ENCODE measurements at places on chromosomes 5 and 9.
A peak's percentile ranks its signal among the peaks of the same experiment; 100 is the strongest.

DNA sequence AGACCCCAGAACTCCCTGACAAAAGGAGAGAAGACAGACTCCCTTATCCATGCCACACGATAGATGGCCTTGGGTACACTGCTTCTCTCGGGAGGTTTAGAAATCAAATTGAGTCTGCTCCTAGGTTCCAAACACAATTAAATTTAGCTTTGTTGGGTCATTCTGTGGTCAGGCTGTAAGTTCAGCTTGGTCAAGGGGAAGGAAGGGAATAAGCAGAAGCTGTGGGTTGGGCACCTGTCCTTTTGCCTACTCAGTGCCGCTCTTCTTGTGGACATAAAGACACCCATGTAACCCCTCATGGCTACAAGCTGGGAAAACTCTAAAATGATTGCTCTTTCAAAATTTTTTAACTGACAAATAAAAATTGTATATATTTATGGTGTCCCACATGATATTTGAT, 19.1 kb upstream of the AK3 start:
- no peak for DNase-seq
- no peaks in the 10 kb centered on the region for H3K27me3 ChIP-seq
- H3K36me3 ChIP-seq = no peaks in the 10 kb centered on the region
- H3K4me3 ChIP-seq = no peak overlapping the region
- no peak overlapping the region for H3K27ac ChIP-seq

- H3K27me3 ChIP-seq = no peaks in the 10 kb centered on the region
- no peaks in the 10 kb centered on the region for H3K36me3 ChIP-seq
- no peak overlapping the region for H3K4me3 ChIP-seq
Observed at GRCh38 chr5:78903861-78904260, 81.2 kb downstream of the ARSB start.

DNA sequence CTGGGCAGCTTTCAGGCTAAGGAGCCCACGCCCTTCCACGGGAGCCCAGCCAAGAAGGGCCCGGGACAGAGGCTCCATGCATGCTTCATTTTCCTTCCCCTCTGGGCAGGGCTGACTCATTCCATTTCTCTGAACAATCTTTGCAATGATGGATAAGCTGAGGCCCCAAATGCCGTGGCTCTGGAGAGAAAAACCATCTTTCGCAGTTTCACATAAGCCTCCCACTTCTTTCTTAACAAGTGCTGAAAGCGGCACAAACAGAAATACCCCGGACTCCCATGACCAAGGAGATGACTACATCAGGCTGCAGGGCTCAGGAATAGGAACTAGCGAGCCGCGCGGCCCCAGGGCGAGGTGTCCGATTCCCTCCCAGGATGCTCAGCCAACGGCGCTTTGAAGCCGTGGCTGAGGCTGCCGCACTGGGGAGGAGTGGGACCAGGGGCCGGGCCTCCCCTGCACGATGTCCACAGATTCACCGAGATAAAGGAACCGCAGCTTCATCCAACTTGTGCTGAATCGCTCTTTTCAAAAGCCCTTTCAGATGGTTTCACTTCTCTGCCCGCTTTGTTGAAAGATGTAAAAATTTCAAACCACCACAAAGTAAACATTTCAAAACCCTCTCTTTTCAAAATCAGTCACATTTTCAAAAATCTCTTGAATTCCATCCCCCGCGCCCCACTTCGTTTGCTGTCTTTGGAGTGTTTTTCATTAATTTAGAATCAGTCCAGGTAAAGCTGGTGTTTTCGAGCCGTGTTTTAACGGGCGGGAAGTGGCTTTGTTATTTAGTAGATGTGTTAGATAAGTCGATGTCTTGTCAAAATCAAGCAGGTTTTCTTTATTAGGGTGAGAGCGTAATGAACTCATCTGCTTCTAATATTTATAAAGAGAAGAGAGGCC, 96.5 kb upstream of the LMX1B start:
- H3K27ac ChIP-seq = peak overlapping the region; percentile 79
- H3K4me1 ChIP-seq = peaks cover 37% of the 10 kb centered on the region
- peak overlapping the region; percentile 61 for H3K4me3 ChIP-seq
- peaks cover 66% of the 10 kb centered on the region for H3K27me3 ChIP-seq

DNA sequence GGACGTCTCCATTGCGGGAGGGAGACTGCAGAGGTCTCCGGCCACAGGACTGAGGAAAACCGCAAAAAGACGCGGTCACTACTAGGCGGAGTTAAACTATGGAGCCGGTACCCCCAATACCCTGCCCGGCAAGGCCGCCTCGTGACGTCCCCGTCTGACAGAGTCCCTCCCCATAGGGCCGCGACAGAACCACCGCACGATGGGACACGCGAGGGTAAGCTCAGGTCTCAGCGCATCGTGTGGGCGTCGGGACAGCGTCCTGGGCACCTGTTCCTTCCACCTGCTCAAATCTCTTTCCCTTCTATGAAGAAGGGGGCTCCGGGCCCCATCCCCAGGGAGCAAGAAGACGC, 35.2 kb upstream of the GLDC start:
- peak overlapping the region; percentile 94 for H3K4me3 ChIP-seq
- peaks cover 21% of the 10 kb centered on the region for H3K4me1 ChIP-seq
- DNase-seq = peak; percentile 54

- H3K27me3 ChIP-seq = no peaks in the 10 kb centered on the region
- H3K4me1 ChIP-seq = peaks cover 55% of the 10 kb centered on the region
- no peak overlapping the region for H3K27ac ChIP-seq
- peak overlapping the region; percentile 81 for H3K4me3 ChIP-seq
- peaks cover 5% of the 10 kb centered on the region for H3K36me3 ChIP-seq
- DNase-seq = no peak
Observed at GRCh38 chr5:43010935-43011315, 29.2 kb downstream of the ANXA2R start.

- DNase-seq = no peak
- no peaks in the 10 kb centered on the region for H3K4me1 ChIP-seq
- no peak overlapping the region for H3K4me3 ChIP-seq
- no peaks in the 10 kb centered on the region for H3K27me3 ChIP-seq
- no peak overlapping the region for H3K27ac ChIP-seq
Observed at GRCh38 chr5:84693256-84693655, 308.6 kb upstream of the EDIL3 start.

DNA sequence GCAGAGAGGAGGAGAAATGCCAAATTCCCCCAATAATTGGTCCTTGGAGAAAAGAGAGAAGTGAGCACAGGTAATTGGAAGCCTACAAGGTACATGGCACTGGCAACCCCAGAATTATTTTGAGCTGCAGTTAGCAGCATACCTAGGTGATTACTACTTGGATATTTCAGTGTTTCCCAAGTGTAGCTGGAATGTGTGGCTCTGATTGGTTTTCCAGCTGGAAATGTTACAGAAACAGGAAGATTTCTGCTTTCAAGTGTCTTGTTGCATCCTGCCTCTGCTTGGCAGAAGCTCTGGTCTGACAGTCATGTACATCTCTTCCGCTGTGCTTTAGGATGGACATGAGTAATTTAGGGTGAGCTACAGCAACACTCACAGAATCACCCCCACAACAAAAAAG, 262.1 kb downstream of the ENC1 start:
- H3K27me3 ChIP-seq = peaks cover 12% of the 10 kb centered on the region
- H3K27ac ChIP-seq = no peak overlapping the region
- H3K4me3 ChIP-seq = no peak overlapping the region
- no peaks in the 10 kb centered on the region for H3K36me3 ChIP-seq

DNA sequence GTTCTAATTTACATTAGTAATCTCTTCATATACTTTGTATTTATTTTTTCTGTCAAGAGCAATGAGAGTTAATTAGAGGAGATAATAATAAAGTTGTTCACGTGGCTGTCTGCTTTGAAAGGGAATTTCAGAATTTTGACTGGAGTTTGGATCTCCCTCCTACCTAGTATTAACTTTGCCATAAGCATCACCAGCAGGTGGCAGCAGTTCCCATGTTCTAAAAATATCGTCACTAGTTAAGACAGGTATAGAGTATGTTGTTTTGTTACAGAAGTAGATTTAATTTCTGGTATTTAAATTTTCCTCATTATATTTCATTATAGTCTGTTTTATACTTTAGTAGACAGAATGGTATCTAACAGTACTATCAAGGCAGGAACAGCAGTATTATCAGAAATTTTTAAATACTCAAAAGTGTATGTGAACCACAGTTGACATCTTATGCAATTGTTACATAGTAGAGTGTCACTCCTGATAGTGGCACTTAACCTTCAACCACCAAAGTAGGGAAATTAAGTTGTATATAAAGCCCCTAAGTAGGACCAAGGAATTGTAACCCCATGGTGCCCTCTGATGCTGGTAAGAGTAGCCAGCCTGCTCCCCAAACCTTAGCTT, 20.4 kb downstream of the GNPDA1 start:
- H3K27ac ChIP-seq = no peak overlapping the region
- DNase-seq = peak; percentile 53
- peaks cover 18% of the 10 kb centered on the region for H3K4me1 ChIP-seq
- H3K27me3 ChIP-seq = no peaks in the 10 kb centered on the region
- no peak overlapping the region for H3K4me3 ChIP-seq
- H3K36me3 ChIP-seq = peaks cover 25% of the 10 kb centered on the region

DNA sequence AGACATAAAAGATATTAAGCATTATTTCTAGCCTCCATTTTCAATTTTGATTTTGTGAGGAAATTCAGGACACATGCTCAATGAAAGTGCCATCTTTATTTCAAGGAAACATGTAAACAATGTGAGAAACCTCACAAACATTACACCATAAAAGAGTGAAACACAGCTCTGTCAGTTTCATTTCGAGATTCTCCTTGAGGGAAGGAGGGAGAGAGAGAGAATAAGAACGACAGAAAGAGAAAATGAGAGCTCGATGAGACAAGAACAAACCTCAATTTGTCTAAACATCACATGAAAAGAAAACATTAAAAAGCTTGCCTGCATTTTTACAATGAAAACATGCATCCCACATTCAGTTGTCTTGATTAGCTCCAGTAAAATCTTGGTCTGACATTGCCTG, 553.5 kb upstream of the MEF2C start:
- H3K4me1 ChIP-seq = no peaks in the 10 kb centered on the region
- H3K27ac ChIP-seq = no peak overlapping the region
- no peaks in the 10 kb centered on the region for H3K27me3 ChIP-seq
- H3K4me3 ChIP-seq = no peak overlapping the region
- DNase-seq = no peak
- no peaks in the 10 kb centered on the region for H3K36me3 ChIP-seq

GRCh38 chr5:157874861-157875260, 15.9 kb upstream of the CLINT1 start:
- DNase-seq = no peak
- H3K27me3 ChIP-seq = no peaks in the 10 kb centered on the region
- H3K4me3 ChIP-seq = no peak overlapping the region
- peaks cover 12% of the 10 kb centered on the region for H3K4me1 ChIP-seq

- no peaks in the 10 kb centered on the region for H3K36me3 ChIP-seq
- H3K4me1 ChIP-seq = peaks cover 8% of the 10 kb centered on the region
- no peak overlapping the region for H3K4me3 ChIP-seq
- DNase-seq = no peak
- H3K27ac ChIP-seq = no peak overlapping the region
Observed at GRCh38 chr5:174796711-174797192, 72.4 kb downstream of the MSX2 start.

GRCh38 chr5:180969406-180969805, 19.2 kb upstream of the BTNL3 start:
- no peaks in the 10 kb centered on the region for H3K27me3 ChIP-seq
- no peak for DNase-seq
- no peaks in the 10 kb centered on the region for H3K4me1 ChIP-seq
- no peak overlapping the region for H3K4me3 ChIP-seq
- no peak overlapping the region for H3K27ac ChIP-seq
- H3K36me3 ChIP-seq = no peaks in the 10 kb centered on the region

DNA sequence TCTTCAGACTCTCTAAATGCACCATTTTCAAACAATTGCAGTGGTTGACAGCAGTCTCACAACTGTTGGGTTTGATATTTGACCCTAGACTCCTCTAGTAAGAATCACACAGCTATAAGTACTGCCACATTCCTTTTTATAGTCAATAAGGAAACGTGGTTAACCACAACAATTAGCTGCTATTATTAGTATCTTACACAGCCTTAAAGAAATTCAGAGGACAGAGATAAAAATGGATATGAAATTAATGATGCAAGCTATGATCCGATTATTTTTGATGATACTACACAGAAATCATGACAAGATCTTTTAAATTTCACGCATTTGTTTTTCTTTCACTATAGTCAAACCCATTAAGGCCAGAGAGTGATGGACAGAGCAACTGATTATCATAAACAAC, 288.6 kb upstream of the C9orf72 start:
- peaks cover 5% of the 10 kb centered on the region for H3K27me3 ChIP-seq
- no peak overlapping the region for H3K27ac ChIP-seq
- H3K4me1 ChIP-seq = no peaks in the 10 kb centered on the region
- H3K36me3 ChIP-seq = no peaks in the 10 kb centered on the region
- DNase-seq = no peak

GRCh38 chr5:174714751-174715150, 9.6 kb upstream of the MSX2 start:
- no peak for DNase-seq
- H3K4me1 ChIP-seq = no peaks in the 10 kb centered on the region
- no peaks in the 10 kb centered on the region for H3K36me3 ChIP-seq
- no peak overlapping the region for H3K27ac ChIP-seq
- no peak overlapping the region for H3K4me3 ChIP-seq

GRCh38 chr5:83711982-83712601, 8.6 kb downstream of the HAPLN1 start:
- H3K27me3 ChIP-seq = no peaks in the 10 kb centered on the region
- no peak overlapping the region for H3K4me3 ChIP-seq
- no peak overlapping the region for H3K27ac ChIP-seq
- DNase-seq = no peak
- no peaks in the 10 kb centered on the region for H3K36me3 ChIP-seq

- H3K4me1 ChIP-seq = no peaks in the 10 kb centered on the region
- no peaks in the 10 kb centered on the region for H3K27me3 ChIP-seq
- no peak overlapping the region for H3K27ac ChIP-seq
- H3K36me3 ChIP-seq = no peaks in the 10 kb centered on the region
Observed at GRCh38 chr9:8558176-8558575, 758.6 kb upstream of the DMAC1 start.

- H3K27ac ChIP-seq = no peak overlapping the region
- no peak overlapping the region for H3K4me3 ChIP-seq
- H3K27me3 ChIP-seq = peaks cover 29% of the 10 kb centered on the region
- no peak for DNase-seq
- peaks cover 7% of the 10 kb centered on the region for H3K4me1 ChIP-seq
Observed at GRCh38 chr5:176822041-176822792, 11.9 kb downstream of the UNC5A start.

GRCh38 chr9:4486176-4486575, 4.1 kb upstream of the SLC1A1 start:
- H3K27ac ChIP-seq = no peak overlapping the region
- no peaks in the 10 kb centered on the region for H3K36me3 ChIP-seq
- H3K4me1 ChIP-seq = peaks cover 11% of the 10 kb centered on the region
- no peak overlapping the region for H3K4me3 ChIP-seq
- DNase-seq = no peak
- H3K27me3 ChIP-seq = peaks cover 27% of the 10 kb centered on the region

GRCh38 chr5:136740228-136740627, 374.9 kb upstream of the TRPC7 start:
- H3K4me3 ChIP-seq = no peak overlapping the region
- H3K36me3 ChIP-seq = no peaks in the 10 kb centered on the region
- no peaks in the 10 kb centered on the region for H3K27me3 ChIP-seq
- H3K27ac ChIP-seq = no peak overlapping the region
- H3K4me1 ChIP-seq = no peaks in the 10 kb centered on the region

- H3K36me3 ChIP-seq = no peaks in the 10 kb centered on the region
- no peak overlapping the region for H3K27ac ChIP-seq
- H3K4me3 ChIP-seq = no peak overlapping the region
- no peaks in the 10 kb centered on the region for H3K4me1 ChIP-seq
Observed at GRCh38 chr9:74001382-74001781, 495.8 kb upstream of the RORB start.
